ENCODE measurements at places on chromosomes 1 and 21. TPM values are rescaled to one million over a fixed set of nuclear protein-coding genes. Genes with fewer than 3 reads are reported as not detected.

KCNE1 gene
- total RNA-seq, result not detected

RYR2 gene
- not detected for total RNA-seq

MARK1 gene
- 4.1 TPM for total RNA-seq

CCDC30 gene
- total RNA-seq, result 0.48 TPM

LRRC71 gene
- total RNA-seq, result not detected

ARMH1 gene
- 1.1 TPM for total RNA-seq

C1orf159 gene
- total RNA-seq, result 10.2 TPM

Data from tracheal epithelial cell (primary cell).